ENCODE measurements at places on chromosomes 6 and 20. TPM values are rescaled to one million over a fixed set of nuclear protein-coding genes. Genes with fewer than 3 reads are reported as not detected.

Gene ADGB
- total RNA-seq, result not detected

Gene DNAJC5
- total RNA-seq, result 23.8 TPM

Gene RGS17
- 8.2 TPM for total RNA-seq

Gene PTPRK
- 21.4 TPM for total RNA-seq

Gene CFAP61
- total RNA-seq, result not detected

Gene CYP39A1
- total RNA-seq, result 1.0 TPM

Gene FGD2
- total RNA-seq, result not detected

Gene EFCAB8
- under 0.01 TPM for total RNA-seq

Gene MYT1
- not detected for total RNA-seq

Gene DNMT3B
- 4.0 TPM for total RNA-seq

Gene MAPK14
- total RNA-seq, result 36.7 TPM

Gene SIRPA
- total RNA-seq, result 14.1 TPM

Gene CD93
- total RNA-seq, result not detected

Gene CST1
- total RNA-seq, result not detected

Gene CGAS
- total RNA-seq, result 8.2 TPM

Gene TRIM10
- total RNA-seq, result not detected

Gene ADRM1
- 192 TPM for total RNA-seq

Gene BPI
- total RNA-seq, result not detected

Gene C20orf204
- total RNA-seq, result not detected

Gene VWA7
- 0.67 TPM for total RNA-seq

Gene HLA-G
- total RNA-seq, result not detected

Gene SLC32A1
- not detected for total RNA-seq

Gene NKAIN4
- total RNA-seq, result not detected

Gene POPDC3
- total RNA-seq, result 7.7 TPM

Gene NRSN1
- total RNA-seq, result not detected

Gene LRRC1
- 6.4 TPM for total RNA-seq

Gene POFUT1
- 46.2 TPM for total RNA-seq

Gene TFAP2C
- total RNA-seq, result not detected

Gene KCNB1
- not detected for total RNA-seq

Gene MAS1
- total RNA-seq, result not detected

Gene TREM2
- total RNA-seq, result not detected

Gene KHDC1L
- not detected for total RNA-seq

Gene MAK
- 0.15 TPM for total RNA-seq

Gene NMBR
- total RNA-seq, result 0.15 TPM

Gene BPIFB4
- not detected for total RNA-seq

Gene ENPP5
- total RNA-seq, result 1.0 TPM

Gene CUTA
- 380 TPM for total RNA-seq

Gene CEBPB
- 49.8 TPM for total RNA-seq

Gene TPX2
- 122 TPM for total RNA-seq

Gene AHI1
- total RNA-seq, result 10.8 TPM

Gene GNRH2
- not detected for total RNA-seq

Gene VSX1
- total RNA-seq, result not detected

Gene ARG1
- total RNA-seq, result not detected

Gene PAX1
- not detected for total RNA-seq

Gene MEI4
- not detected for total RNA-seq

Gene SPATS1
- total RNA-seq, result not detected

Gene OPRM1
- total RNA-seq, result not detected

Gene FAM217A
- total RNA-seq, result not detected

Gene ZNF184
- 4.0 TPM for total RNA-seq

All from bronchus fibroblast of lung (primary cell).